ENCODE measurements at places on chromosomes 1 and 21.

GRCh38 chr1:67429528-67430357 lies 459 bp downstream of the SERBP1 start:
- DNase-seq = peak; percentile 26

GRCh38 chr1:116765962-116766361 lies 11.7 kb downstream of the CD2 start:
- DNase-seq = no peak

- no peak for DNase-seq
These were observed 61.9 kb upstream of the C1orf21 start for GRCh38 chr1:184324972-184325371.

GRCh38 chr21:26136671-26137070 lies 33.9 kb downstream of the APP start:
- DNase-seq = no peak

GRCh38 chr1:77970192-77970591 lies 8.7 kb downstream of the FUBP1 start:
- DNase-seq = no peak

DNA sequence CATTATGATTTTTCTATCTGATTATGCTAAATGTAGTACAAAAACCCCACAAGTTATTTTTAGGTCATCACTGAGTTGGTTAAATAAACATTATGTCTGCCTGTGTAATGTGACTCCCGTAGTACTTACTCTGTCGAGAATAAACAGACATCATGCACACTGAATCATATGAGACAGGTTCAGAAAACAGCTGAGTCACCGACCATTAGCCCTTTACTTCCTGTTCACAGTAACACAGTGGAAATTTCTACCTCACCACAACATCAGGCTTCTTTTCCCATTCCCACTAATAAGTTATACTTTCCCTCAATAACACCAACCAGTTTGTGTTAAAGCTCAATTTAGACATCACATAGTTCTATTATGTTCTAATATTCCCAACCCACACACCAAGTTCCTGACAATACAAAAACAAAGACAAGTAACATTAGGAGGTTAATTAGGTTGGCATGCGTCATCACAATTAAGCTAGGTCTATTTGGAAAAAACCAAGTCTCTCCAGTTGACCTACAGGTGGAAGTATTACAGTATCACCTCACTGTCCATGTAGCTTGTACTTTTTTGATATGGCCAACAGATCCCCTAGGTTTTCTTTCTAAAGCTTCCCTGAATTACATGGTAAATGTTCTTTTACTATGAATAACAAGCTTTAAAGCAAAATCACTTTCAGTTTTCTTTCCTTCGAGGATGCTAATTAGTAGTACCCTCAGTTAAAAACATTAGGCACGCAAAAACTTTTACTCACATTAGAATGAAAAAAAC lies 154.2 kb downstream of the EIF4G3 start:
- DNase-seq = no peak

GRCh38 chr1:186059311-186059710 lies 315.7 kb downstream of the TPR start:
- no peak for DNase-seq

- DNase-seq = no peak
These were observed 23.1 kb downstream of the C21orf91 start for GRCh38 chr21:17796037-17796403.

GRCh38 chr1:220902916-220903315 lies 23.7 kb downstream of the HLX start:
- no peak for DNase-seq

DNA sequence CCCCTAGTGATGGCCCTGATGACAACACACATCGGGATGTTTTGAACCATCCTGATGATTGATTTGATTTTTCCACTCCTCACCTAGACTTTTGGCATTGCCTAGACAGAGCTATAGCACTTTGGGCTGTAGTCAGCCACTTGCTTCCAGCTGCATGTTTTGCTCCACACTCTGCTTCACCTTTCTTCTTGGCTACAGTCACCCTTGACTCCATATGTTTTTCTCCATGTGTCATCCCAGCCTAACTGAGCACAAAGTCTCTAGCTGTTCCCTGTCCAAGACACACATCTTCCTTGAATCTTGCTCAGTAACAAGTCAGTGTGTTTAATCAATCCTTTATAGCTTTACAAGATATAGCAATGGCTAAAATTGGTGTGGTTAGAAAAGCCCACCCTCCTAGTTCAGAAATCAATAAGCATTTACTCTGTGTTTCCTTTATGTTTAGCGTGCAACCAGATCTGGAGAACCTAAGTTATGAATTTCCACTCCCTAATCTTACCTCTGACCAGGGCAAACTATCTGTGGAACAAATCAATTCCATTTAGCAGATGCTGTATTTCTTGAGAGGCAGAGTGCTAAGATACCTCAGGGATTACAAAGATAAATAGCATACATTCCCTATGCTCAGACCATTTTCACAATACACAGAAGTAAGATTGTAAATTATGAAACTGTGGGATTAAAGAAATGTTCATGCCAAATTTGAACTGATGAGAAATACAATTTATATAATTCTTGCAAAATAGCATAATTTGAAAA lies 98.4 kb upstream of the LYPLAL1 start:
- DNase-seq = no peak

GRCh38 chr21:32197896-32198295 lies 81.0 kb downstream of the MIS18A start:
- no peak for DNase-seq

- DNase-seq = no peak
These were observed 283.1 kb downstream of the TM2D1 start for GRCh38 chr1:61441723-61442262.

GRCh38 chr1:186113461-186113860 lies 261.6 kb downstream of the TPR start:
- no peak for DNase-seq

- no peak for DNase-seq
These were observed 31.9 kb upstream of the KCNA3 start for GRCh38 chr1:110706621-110707020.

GRCh38 chr1:99535470-99536164 lies 110.3 kb upstream of the PALMD start:
- DNase-seq = no peak

- no peak for DNase-seq
These were observed at the start of gene RUSC1 for GRCh38 chr1:155320661-155321617. Gene RUSC1, plus strand, starts transcription at chr1:155320894. Its CDS starts 880 bp downstream, at chr1:155321774.

DNA sequence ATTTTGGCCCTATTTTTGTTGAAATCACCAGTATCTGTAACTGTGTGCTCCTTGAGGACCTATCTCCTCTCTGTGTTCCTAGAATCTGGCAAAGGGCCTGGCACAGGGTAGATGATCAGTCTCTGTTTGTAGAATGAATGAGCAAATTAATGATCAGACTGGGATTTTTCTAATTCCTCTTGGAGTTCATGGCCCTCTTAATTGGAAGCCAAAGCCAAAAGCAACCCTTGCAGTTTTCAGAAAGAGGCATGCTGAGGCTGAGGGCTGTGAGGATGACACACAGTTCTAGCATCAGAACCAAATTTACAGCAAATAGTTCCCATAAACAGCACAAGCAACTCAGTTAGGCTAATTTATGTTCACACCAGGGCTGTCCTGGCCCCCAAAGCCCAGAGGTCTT lies 111.1 kb upstream of the BEND5 start:
- DNase-seq = no peak

DNA sequence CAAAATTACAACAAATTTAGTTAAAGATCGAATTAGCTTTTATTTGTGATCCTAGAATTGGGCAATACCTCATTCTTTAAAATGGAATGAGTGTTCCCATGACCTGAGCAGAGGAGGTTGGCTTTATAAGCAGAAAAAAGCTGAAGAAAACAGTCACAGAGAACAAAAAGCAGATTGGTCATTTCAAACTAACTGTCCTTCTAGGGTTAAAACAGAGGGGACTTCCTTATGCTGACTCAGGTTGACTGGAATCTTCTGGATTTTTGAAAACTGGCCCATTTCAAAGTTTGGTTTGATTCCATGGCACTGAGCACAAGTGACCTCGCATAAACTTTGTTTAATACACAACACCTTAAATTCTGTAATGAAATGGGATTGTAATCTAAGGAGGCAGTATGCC lies 17.6 kb downstream of the NFASC start:
- DNase-seq = no peak

- DNase-seq = no peak
These were observed 316.0 kb downstream of the LMO4 start for GRCh38 chr1:87644579-87645190.

DNA sequence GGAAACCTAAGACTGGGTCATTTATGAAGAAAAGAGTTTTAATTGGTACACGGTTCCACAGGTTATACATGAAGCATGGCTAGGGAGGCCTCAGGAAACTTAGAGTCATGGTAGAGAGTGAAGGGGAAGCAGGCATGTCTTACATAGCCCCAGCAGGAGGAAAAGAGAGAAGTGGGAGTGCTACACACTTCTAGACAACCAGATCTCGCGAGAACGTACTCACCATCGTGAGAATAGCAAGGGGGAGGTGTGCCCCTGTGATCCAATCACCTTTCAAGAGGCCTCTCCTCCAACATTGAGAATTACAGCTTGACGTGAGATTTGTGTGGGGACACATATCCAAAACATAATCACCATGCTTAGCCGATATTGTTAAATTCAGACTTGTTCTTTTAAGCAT lies 62.8 kb downstream of the DYRK1A start:
- no peak for DNase-seq

DNA sequence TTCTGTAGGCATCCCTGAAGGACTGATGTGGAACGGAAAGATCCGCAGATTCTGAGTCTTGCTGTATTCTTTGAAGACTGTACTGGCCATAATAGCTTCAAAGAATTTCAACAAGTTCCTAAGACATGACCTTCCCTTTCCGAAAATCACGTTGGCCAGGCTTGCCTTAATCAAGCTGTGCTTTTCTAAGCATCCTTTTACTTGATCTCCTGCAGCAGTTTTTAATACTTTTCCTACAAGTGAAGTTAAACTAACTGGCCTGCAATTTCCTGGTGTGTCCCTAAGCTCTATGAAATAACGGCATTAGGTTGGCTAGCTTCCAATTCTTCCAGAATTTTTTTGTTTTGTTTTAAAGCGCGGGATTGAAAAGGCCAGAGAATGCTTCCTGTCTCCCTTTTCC lies 40.3 kb downstream of the SPAG17 start:
- DNase-seq = no peak

DNA sequence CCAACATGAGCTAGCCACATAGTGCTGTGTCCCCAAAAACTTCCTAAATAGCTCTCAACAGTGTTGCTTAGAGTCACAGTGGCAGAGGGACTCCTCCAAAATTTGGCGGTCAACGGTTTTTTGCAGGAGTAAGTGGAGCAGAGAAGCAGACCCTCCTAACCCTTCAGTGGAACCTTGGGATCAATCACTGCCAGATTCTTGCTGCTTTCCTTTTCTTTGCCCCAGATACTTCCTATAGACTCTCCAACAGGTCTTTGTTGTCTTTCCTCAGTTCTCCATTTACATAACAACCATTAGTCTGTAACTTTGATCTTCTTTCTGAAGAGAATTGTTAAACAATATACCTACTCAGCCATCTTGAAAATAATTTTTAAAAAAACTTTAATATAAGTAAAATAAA lies 556.1 kb downstream of the BRINP3 start:
- no peak for DNase-seq

GRCh38 chr1:20202166-20202565 lies 15.8 kb upstream of the PLA2G2C start:
- no peak for DNase-seq

DNA sequence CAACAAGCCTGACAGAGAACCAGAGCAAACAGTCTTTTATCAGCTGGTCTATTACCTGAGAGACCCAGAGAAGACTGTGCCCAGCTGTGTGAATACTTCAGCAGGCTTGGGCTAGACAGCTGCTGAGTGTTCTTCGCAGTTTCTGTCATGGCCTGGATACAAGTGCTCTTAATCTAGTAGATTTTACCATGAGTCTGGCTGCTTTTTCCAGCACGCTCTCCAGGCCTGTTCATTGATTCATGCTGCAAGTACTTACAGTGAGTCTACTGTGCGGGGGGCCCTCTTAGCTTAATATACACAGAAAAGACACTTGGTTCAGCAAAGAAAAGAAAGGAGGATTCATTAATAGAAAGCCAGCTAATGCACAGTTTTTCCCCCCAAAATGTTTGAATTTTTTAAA lies 48.5 kb downstream of the RGS7 start:
- no peak for DNase-seq

- DNase-seq = no peak
These were observed 47.8 kb downstream of the CHML start for GRCh38 chr1:241592273-241592958.

GRCh38 chr21:42725416-42725930 lies 72.1 kb downstream of the PDE9A start:
- DNase-seq = no peak

DNA sequence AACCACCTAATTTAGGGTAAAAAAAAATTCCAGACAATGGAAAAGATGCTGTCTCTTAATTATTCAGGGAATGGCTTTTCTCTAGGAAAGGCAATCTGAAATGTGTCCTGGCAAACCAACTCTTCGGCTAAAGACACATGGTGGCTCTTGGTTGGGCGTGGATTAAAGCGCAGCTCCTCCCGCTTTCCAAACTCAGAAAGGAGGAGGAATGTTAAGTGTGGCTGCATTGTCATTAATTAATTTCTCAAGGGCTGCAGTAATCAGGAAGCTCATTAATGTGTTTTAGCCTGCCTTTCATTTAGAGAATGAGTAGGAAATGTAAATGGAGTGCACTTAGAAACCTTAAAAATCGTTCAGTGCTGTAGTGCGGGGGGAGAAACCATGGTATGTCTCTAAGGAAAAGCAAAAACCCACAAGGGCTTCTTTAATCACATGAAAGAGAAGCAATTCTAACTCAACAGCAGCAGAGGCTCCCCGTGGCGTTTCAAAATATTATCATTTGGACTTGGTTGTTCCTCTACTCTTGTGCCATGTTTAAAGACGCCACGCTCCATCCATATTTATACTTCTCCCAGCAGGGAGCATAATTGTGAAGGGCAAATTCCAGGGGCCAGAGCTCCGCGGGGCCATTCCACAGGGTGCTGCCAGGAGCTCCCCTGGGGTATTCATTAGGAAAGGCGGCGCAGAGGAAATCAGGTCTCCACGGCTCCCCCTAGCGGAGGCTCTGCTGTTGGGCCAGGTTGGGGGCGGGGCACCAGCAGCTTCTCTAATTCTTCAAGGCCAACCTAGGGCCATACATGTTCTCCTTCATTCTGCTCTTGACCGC lies 91.9 kb upstream of the SSX2IP start:
- peak; percentile 71 for DNase-seq

DNA sequence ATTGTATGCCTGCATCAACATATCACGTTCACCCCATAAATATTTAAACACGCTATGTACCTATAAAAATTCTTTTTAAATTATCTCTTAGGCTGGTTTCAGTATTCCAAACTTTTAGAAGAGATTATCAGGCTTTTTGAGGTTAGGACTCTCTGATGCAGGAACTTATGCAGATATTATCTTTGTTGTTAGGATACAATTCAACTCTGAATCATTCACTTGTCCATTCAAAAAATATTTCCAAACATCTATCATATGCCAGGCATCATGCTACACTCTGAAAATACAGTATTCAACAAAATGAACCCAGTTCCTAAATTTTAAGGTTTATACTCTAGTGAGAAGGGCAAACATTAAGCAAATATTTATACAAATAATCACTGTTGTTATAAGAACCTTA lies 40.5 kb downstream of the ASH1L start:
- no peak for DNase-seq

GRCh38 chr1:110227774-110228173 lies 17.7 kb downstream of the KCNC4 start:
- no peak for DNase-seq

Measured in stimulated activated CD4-positive, alpha-beta T cell treated with anti-CD3 and anti-CD28 coated beads, Interleukin-1b, Interleukin-23, amount 100 ng/mL, for 24 hours (primary cell).